A673 (cell line): ENCODE measurements at places on chromosomes 6 and 20. TPM values are rescaled to one million over a fixed set of nuclear protein-coding genes. Genes with fewer than 3 reads are reported as not detected.

Gene SLC26A8
- not detected in 2 replicates for total RNA-seq

Gene GPLD1
- total RNA-seq = 0.63 and 1.1 TPM in 2 replicates

Gene POFUT1
- total RNA-seq = 55.9 and 56.6 TPM in 2 replicates

Gene MLN
- total RNA-seq = not detected in 2 replicates

Gene TRIM10
- not detected in 2 replicates for total RNA-seq

DNA sequence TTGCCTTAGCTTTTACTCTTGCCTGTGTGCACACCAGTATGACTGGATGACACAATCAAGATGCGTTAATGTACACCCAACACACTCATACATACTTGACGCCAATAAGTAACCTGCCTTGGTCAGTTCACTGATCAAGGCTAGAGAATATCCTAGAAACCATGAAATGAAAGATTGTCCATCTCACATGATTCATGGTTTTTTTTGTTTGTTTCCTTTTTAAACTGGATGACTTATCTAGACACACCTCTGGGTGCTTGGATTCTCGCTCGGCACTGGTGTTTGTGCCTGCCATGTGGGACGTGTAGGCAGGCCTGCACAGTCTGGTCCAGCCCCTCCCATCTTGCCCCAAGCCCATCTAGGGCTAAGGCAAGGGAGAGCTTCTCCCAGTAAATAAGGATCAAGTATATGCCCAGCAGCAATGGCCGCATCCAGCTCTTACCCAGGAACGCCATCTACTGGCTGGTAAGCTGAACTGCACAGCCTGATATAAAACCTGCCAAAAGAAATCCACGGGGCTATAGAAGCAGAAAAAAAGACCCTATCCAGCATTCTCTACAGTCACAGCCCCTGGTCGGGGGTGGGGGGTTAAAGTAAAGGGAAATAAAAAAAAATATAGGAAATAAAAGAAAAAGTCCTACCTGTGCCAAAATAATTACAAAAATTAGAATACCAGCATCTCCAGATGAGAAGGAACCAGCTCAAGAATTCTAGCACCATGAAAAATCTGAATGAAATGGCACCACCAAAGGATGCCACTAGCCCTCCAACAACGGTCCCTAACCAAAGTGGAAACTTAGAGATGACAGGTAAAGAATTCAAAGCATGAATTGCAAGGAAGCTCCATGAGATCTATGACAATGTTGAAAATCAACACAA lies 73.3 kb downstream of the OTOR start:
- DNase-seq = peak; percentile 74

- no peak for DNase-seq
These were observed 27.4 kb downstream of the STX11 start for GRCh38 chr6:144177726-144178125.

GRCh38 chr20:20462185-20462584 lies 94.3 kb downstream of the INSM1 start:
- DNase-seq = no peak

GRCh38 chr20:58956078-58956477 lies 25.0 kb upstream of the NELFCD start:
- DNase-seq = no peak

DNA sequence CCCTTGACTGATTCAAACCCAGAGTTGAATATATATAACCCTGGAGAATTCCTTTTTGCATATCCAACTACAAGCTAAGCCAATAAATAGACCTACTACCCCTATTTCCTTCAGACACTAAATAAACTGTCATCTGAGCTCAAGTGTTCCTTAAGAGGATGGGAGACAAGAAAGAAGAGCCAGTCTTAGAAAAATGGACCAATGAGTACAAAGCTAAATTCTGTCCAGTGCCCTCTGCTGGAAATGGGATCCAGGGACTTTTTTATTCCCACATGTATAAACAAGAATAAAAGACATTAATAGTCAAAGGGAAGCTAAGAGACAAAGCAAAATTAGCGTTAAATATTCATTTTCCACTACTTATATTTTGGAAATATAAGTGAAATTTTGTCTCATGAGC lies 4.8 kb downstream of the PPP1R10 start:
- peak; percentile 66 for DNase-seq

DNA sequence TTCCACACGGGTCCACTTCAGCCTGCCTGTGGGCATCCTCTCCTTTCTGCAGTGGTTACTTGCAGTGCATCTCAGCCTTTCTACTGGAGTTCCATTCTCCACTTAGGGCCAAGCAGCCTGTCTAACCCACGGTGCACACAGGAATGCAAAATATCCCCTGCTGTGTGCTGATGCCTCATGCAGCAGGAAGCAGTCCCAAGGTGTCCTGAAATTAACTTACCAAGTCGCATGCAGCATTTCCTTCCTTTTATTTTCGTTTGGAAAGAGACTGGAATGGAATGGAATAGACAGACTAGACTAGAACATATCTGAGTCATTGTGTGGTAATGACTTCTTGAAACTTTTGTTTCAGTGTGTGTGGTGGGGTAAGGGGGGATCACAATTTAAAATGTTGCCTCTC lies 25.9 kb upstream of the FOXQ1 start:
- no peak for DNase-seq

DNA sequence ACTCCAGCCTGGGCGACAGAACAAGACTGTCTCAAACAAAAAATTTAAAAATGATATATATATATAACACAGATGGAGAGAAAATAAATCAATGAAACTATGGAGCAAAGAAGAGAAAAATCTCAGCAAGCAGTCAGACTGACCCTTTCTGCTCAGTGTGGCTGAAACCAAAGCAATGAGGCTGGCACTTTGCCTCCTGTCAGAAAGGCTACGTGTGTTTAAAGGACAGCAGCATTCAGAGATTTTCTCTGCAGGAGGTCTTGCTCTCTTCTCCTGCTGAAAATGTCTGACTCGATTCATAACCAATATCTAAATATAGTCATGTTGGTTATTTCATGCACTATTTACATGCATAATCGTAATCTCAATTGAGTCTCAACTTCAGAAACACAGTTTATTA lies 527.0 kb upstream of the JARID2 start:
- DNase-seq = no peak
